ENCODE measurements at places on chromosomes 16 and 17.

GRCh38 chr16:2422123-2422867, 7.0 kb upstream of the CCNF start:
- no peak for DNase-seq

DNA sequence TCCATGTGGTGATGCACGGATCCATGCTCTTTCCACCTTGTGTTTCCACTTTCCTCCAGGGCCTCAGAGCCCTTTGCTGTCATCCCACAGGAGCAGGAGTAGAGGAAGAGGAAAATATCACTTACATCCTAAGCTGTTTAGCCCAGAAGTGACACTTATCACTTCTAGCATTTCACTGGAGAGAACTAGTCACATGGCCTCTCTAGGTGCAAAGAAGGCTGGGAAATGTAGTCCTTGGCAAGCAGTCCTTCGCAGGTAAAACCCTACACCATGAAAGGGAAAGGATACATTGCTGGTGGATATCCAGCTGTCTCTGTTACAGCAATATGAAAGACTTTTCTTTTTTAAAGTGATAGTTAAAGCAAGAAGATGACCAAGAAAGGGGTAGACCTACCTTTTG, 185.9 kb downstream of the RGS9 start:
- no peak for DNase-seq

DNA sequence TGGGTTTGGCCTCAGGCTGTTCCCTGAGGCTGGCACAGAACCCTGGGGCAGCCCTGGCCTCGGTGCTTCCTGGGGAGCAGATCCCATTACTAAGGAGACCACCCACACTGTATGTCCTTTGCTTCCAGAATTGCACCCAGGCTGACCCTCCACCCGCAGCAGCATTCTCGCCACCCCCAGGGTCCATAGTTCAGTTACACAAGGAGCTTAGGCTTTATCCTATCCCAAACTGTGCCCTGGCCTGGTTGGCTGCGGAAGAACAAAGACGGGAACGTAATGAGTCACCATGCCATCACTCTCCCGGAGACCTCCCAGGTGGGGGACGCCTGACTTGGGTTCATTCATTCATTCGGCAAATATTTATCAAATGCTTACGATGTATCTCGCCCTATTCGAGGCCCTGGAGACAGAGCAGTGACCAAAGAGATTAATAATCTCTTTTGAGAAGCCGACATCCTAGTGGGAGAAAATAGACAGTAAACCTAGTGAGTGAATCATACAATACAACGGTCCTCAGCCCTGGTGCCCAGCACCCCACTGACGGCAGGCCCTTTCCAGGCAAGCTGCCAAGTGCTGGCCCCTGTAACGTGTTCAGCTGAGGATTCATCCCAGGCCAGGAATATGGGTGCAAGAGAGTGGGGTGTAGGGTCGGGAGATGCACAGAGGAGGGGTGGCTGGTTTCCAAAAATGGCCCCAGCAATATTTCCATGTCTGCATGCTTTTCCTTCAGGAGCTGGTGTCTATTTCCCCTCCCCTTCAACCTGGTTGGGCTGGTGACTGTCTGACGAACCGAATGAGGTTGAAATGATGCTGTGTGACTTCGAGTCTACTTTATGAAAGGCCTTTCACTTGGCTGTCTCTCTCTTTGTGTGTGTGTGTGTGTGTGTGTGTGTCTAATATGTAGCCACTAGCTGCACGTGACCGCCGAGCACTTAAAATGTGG, 134.2 kb downstream of the MGAT5B start:
- no peak for DNase-seq

DNA sequence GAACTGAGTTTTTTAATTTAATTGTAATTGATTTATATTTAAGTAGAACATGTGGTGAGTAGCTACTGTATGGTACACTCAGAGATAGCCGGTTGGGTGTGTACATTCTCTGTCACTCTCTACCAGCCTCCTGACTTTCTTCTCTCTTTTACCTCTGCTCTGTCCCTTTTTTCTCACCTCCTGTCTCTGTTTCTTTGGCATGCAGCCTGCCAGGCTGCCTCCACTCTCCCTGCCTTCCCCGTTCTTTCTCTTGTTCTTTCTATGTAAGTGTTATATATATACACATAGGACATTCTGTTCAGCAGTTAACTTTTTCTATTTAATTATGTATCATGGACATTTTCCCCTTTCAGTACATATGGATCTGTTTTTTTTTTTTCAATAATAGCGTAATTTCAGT, 50.8 kb downstream of the MRTFB start:
- DNase-seq = no peak
